ENCODE measurements at places on chromosomes 2 and 18.

DNA sequence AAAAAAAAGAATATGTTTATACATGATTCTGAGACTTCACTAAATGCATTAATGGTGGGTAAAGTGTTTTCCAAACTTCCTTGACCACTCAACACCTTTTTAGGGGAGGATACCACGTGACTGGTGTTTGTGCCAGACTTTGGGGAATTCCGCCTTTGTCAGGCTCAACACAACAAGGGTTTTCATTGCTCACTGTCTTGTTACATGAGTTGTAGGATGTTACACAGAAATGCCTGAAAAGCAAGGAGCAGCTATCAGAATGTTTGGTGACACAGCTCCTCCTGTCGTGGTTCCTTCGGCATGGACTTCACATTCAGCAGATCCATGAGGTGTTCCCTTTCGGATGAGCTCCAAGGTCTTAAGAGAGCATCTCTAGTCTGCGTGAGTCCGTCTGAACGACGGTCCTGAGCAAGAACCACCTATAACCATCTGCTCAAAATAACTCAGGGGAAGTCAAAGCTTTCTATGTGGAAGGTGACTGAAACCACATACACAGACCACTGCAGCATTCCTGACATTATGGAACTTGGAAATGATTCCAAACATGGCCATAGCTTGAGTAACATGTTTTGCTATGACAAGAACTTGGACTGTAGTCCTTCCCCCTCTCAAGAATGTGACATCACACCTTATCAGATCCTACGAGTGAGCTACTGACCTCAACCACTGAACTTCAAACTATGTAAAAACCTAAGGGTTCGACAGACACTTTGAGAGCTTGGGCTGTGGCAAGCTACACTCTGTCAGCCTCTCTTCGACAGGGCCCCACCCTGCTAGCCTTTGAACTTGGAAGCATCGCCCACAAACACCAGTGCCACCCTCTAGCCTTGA is 57.5 kb downstream of the MCFD2 start:
- DNase-seq, result no peak

DNA sequence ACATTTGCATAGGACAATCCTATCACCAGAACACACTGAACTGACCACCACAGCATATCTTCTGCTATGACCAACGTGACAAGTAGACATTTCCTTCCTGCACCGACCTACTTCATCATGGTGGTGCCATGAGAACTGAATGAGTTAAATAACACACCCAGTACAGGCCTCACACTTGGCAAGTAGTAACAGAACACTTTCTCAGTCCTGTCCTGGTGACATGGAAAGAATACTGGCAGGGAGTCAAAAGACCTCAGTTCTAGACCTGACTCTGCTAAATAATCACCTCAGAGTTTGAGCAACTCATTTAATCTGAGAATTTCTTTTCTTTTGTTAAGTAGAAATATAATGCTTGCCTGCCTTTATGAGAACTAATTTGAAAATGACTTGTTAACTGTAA is 186.3 kb upstream of the SMAD7 start:
- no peak for DNase-seq

DNA sequence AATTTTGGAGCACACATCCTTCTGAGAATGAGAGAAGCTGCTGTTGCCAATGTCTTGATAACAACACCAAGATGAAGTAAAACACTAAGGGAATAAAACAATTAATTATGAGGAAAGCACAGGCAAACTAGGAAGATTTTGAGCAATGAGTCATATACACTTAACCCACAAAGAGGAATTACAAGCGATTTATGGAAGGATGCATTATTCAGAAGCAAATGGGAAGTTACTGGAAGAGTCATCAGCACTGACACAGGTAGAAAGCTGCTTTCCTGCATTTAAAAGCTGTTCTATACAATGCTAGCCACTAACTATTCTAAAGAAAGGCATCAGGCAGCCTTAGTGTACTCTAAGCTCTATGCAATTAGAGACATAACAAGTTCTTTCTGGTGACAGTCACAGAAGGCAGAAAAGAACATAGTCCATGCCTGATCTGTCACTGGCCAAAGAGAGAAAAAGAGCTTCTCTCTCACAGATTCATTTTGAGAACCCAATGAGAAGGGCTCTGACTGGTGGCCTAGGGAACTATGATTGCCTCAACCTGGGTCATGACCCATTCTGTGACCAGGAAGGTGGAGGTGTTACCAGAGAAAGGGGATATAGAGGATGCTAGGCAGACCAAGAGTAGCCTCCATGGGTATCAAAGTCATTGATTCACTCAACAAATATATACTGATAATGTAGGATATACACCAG is 45.4 kb downstream of the M1AP start:
- no peak for DNase-seq

DNA sequence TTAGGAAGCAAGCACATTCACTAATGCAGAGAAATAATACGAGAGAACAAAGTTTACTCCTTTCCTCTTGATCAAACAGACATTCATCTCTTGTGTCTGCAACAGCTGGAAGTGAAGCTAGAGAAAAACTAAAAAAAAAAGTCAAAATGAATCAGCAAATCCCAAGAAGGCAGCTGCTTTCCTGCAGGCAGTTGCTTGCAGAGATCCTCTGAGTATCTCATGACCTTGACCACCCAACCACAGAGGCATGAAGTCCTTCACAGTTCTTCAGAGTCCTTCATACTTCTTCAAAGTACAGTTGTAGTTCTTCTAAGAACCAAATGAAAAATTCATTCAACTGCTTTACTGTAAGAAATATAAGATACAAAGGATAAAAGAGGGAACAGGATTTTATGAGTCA is 97.2 kb upstream of the ACVR1C start:
- DNase-seq, result no peak

DNA sequence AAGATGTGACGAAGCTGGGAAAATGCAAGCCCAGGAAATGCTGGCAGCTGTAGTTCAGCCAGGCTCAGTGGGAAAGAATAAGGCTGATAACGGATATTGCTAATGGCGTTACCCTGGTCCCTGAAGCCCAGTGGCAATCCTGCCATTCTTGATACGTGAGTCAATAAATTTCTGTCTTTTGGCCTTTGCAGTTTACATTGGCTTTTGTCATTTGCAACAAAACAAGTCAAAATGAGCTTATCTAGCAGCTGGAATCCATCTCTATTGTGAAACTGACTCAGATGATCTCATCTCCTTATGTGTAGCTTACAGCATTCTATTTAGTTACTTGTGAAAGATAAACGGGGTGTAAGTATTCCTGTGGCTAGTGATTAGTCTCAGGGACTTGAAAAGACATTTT is 43.8 kb downstream of the ARL6IP6 start:
- DNase-seq, result no peak

- no peak for DNase-seq
Measured at GRCh38 chr2:181430406-181431118, 26.6 kb upstream of the ITGA4 start.

All from activated CD8-positive, alpha-beta memory T cell treated with anti-CD3 and anti-CD28 coated beads for 48 hours (primary cell).